RPMI7951 (cell line): ENCODE measurements at places on chromosomes 2 and 18. TPM values are rescaled to one million over a fixed set of nuclear protein-coding genes. Genes with fewer than 3 reads are reported as not detected.
A peak's percentile ranks its signal among the peaks of the same experiment; 100 is the strongest.

DNA sequence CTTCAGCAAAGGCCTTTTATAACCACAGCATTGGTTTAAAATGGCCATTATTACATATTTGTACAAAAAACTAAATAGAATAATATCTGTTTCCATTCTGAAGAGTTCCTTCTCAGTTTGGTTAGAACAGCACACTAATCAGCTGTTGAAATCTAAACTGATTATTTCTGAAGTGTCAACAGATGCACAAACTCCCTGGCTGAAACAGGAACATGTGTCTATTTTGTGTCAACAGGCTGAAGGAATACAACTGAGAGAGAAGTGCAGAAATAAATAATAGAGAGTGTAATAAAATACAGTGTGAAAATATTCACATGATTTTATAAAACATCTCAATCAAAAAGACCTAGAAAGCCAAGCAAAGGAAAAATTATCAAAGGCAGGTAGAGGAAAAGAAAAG, 29.7 kb downstream of the IKZF2 start:
- no peak for DNase-seq

DNA sequence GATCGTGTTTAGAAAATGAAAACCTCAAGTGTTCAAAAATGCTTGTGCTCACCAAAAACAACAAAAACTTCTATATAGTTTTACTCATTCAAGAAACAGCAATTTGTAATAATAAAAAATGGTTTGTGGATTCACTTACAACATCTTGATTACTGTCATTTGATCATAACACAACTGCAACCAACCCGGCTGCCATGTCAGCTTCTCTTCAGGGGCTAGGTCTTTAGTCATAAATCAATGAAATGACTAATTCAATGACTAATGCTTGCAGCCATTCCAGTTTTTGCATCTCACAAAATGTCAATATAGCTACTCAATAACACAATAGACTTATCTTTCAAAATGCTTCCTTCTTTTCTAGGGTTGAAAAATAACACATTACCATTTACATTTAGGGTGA, 128.0 kb downstream of the OLA1 start:
- DNase-seq: peak; percentile 33

The PRSS56 gene
- total RNA-seq: not detected in 2 replicates

GRCh38 chr2:182824767-182825158, 41.7 kb downstream of the FRZB start:
- no peak for DNase-seq

DNA sequence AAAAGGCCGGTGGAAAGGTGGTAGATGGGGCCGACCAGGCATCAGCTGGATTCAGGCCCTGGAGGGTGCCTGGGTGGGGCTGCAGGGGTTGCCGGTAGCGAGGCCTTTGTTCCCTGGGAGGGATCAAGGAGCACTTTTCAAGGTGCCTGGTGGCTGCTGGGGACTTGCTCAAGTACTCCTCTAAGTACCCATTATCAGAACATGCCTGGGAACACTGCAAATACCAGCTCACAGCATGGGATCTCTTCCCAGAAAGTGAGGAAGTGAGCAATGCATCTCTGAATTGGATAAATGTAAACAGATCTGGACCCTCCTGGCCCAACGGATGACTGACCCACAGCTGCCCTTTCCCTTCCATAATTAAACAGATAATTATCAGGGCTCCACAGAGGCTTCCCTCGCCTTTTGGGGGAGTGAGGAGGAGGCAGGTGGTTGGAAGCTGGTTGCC, 210.5 kb downstream of the SH3RF3 start:
- DNase-seq: peak; percentile 89

The WDR35 gene
- 12.9 and 14.4 TPM in 2 replicates for total RNA-seq

The RELCH gene
- 16.7 and 19.5 TPM in 2 replicates for total RNA-seq

- DNase-seq: no peak
Observed at GRCh38 chr18:11948852-11949523, 32.3 kb upstream of the IMPA2 start.

GRCh38 chr2:134457353-134457752, 203.5 kb downstream of the MGAT5 start:
- DNase-seq: no peak

GRCh38 chr18:11165952-11166351, 16.6 kb upstream of the PIEZO2 start:
- no peak for DNase-seq

The CXCR1 gene
- total RNA-seq: not detected in 2 replicates
